Renal pelvis (tissue), 12 donors: ENCODE measurements at places on chromosomes 13 and 19. TPM values are rescaled to one million over a fixed set of nuclear protein-coding genes. Genes with fewer than 3 reads are reported as not detected.

- peak; percentile 82 for DNase-seq
Measured at GRCh38 chr13:30673669-30674521, 56.2 kb downstream of the USPL1 start.

- no peak for DNase-seq
Measured at GRCh38 chr13:42394711-42395085, 122.7 kb downstream of the AKAP11 start.

DNA sequence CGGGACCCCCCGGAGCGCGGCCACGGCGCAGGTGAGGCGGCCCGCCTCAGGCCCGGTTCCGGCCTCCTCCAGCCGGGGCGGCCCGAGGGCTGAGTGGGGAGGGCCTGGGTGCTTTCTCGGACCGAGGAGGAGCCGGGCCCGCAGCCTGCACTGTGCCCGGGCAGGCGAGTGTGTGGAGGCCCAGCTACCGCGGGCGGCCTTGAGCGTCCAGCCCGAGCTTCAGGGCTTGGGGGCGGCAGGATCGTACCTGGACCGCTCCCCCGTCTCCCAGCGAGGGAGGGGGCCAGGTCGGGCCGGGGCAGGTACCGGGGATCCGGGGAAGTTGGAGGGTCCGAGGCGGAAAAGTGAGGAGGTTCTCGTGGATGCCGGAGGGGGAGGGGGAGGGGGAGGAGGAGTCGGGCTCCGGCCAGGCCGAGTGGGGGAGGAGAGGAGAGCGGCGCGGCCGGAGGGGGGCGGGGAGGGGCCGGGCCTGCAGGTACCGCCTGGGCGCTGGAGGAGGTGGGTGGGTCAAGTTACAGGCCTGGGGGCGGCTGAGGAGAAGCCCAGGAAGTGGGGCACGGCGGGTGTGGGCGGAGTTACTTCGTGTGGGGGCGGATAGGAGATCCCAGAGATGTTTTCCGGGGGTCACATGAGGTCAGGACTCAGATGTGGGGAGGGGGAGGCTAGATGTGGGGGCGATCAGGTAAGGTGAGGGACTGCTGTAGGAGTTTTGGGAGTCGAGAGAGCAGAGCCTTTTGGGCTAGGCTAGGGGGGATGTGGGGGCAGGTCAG is 545 bp downstream of the NACC1 start:
- DNase-seq, result peak; percentile 75

DNA sequence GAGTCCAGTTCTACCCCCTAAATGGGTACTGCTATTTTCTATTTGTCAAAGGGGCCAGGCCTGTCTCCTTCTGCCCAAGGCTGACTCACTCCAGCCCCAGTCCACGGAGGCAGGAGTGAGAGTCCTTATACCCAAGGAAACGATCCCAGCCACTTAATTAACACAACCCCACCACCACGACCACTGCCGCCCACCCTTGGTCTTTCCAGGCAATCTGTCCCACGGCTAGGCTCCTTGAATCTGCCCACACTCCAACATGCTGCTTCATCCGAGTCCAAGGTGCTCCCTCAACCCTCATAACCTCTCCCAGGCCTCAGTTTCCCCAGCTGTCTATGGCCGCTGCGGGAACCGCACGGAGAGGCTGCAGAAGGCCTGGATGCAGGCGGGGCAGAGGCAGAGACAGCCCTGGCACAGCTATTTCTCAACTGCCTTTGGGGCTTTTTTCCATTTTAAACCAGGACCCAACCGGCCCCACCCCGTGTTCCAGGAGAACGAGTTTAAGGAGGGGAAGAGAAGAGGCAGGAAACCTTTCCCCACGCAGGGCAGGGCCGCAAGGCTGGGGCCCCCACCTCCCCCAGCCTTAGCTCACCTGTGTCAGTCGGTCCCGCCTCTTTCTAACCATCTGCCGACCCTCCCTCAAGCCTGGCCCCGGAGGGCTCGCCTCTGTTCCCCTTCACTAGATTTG is 746 bp downstream of the RAB3D start:
- DNase-seq, result no peak

- no peak for DNase-seq
Measured at GRCh38 chr13:33537026-33537425, 251.5 kb upstream of the STARD13 start.

- no peak for DNase-seq
Measured at GRCh38 chr13:50229960-50230661, 214.9 kb downstream of the KCNRG start.

DNA sequence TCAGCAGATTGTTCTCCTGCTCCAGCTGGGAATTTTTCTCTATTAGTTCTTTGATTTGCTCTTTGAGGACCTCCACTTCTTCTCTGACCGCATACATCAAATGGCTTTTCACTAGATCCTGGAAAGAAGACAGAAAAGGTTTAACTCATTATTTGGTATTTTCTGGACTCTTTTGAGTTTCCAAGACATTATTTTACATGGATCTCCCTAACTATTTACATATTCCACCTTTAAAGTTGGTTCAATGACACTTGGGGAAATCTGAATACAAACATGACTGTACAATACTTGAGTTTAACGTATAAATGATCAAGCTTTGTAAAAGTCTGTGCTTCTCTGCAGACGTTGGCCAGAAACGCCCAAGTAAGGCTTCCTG is 61.1 kb downstream of the SERP2 start:
- DNase-seq, result no peak

GRCh38 chr19:52206481-52206880 is 16.6 kb downstream of the PPP2R1A start:
- DNase-seq, result no peak

DNA sequence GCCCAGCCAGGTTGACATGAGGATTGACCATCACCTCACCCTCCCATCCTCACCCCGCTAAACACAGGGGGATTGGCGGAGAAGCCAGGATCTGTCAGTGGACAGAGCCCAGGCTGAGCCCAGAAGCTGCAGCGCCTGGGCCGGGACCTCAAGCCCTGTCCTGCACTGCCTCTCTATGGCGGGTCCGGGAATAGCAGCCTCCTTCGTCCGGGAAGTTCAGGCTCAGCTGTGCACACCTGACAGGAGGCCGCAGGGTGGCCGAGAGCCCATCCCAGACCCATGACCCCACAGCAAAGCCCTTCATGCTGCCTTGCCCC is 67.8 kb downstream of the SPACA7 start:
- DNase-seq, result peak; percentile 65

DNA sequence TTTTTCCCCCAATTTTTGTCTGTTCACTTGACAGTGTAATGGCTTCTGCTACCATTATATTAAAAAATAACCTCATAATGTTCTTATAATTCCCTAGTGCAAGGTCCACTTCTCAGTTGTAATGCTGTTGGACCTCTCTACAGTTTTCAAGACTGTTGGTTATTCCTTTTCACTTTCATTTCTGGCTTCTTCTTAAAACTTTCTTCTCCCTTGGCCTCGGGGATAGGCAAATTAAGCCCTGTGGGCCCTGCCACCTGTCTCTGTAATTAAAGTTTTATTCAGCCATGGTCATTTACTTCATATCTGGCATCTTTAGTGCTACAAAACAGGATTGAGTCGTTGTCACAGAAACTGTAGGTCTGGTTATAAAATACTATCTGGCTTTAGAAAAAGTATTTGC is 313.5 kb downstream of the KLF12 start:
- no peak for DNase-seq

- peak; percentile 93 for DNase-seq
Measured at GRCh38 chr19:18364826-18365528, 21.0 kb upstream of the GDF15 start.

DNA sequence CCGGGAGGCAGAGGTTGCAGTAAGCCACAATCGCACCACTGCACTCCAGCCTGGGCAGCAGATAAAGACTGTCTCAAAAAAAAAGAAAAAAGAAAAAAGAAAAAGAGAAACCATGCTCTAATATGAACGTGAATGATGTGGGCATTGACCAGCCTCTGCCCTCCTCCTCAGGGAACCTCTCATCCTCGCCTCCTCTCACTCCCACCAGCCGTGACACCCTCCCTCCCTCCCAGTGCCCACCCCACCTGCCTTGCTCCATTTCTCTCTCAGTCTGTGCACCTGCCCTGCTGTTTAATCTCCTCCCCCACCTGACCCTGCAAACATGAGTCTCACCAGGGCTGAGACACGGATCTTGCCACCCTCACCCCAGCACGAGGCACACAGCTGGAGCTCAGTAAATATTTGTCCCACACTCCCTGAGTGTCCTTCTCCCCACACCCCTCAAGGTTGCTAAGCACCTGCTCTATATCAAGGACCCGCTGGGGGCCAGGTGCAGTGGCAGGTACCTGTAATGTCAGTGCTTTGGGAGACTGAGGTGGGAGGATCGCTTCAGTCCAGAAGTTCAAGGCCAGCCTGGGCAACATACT is 7.5 kb upstream of the BCAT2 start:
- DNase-seq, result no peak

GRCh38 chr13:102978168-102978567 is 88.0 kb downstream of the SLC10A2 start:
- no peak for DNase-seq

- no peak for DNase-seq
Measured at GRCh38 chr13:109576331-109576813, 210.0 kb downstream of the IRS2 start.

GRCh38 chr19:4495471-4495870 is 22.8 kb downstream of the PLIN4 start:
- DNase-seq, result no peak

- no peak for DNase-seq
Measured at GRCh38 chr13:66313413-66313812, 916.7 kb downstream of the PCDH9 start.

- no peak for DNase-seq
Measured at GRCh38 chr13:26600343-26600742, 42.9 kb downstream of the WASF3 start.

GRCh38 chr19:39053276-39054090 is 21.1 kb upstream of the FBXO27 start:
- DNase-seq, result no peak

GRCh38 chr13:65911546-65912193 is 1318.5 kb downstream of the PCDH9 start:
- no peak for DNase-seq

- DNase-seq, result no peak
Measured at GRCh38 chr19:10835089-10835753, 791 bp downstream of the TMED1 start.

DNA sequence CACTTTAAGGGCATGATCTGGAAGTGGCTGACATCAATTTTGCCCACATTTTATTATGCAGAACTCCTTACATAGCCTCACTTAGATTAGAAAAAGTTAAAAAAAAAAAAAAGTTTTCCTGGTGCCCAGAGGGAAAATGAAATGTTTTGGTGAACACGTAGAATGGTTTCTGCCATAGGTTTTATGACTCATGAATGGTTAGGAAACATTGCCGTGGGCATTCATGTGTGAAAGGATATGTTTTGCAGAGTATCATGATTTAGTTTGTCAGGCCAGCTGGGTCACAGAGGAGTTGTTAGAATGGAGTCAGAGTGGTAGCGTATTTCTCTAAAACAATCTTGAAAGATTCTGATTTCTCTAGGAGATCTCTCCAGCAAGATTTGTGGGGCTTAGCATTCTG is 133.8 kb downstream of the MRPL57 start:
- no peak for DNase-seq

DNA sequence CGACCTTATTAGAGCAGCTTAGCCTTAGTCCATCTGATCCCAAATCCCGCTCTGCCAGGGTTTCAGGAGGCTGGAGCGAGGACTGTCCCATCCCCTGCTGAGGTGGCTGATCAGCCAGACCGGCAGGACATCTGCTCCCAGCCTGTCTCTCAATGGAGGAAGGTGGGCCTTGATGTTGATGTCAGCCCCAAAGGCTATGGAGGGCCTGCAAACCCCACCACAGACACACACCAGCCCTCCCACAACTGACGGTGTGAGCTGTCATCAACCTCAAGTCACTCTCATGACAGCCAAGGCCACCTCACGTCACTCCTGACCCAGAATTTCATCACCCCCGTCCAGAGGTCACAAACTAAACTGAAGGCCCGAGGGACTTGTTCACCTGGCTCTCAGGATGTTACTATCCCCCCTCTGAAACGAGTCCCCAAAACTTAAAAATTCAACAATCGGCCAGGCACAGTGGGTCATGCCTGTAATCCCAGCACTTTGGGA is 25.5 kb downstream of the RHPN2 start:
- DNase-seq, result no peak

DNA sequence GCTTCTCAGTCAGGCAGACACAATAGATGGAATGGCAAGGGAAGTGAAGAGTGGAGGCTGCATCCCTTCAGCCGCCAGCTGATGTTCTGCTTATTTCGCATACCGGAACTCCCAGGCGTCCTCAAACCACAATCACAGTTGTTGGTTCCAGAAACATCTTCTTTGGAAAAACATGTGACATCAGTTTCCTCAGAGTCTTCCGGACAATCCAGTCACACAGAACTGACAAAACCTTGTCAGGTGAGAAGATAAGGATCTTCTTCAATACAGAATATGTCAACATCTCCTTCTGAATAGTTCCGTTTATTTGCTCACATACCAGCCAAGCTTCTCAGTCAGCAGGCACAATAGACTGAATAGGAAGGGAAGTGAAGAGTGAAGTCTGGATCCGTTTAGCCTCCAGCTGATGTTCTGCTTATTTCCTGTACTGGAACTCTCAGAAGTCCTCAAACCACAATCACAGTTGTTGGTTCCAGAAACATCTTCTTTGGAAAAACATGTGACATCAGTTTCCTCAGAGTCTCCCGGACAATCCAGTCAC is 45.1 kb upstream of the CEACAM21 start:
- no peak for DNase-seq

DNA sequence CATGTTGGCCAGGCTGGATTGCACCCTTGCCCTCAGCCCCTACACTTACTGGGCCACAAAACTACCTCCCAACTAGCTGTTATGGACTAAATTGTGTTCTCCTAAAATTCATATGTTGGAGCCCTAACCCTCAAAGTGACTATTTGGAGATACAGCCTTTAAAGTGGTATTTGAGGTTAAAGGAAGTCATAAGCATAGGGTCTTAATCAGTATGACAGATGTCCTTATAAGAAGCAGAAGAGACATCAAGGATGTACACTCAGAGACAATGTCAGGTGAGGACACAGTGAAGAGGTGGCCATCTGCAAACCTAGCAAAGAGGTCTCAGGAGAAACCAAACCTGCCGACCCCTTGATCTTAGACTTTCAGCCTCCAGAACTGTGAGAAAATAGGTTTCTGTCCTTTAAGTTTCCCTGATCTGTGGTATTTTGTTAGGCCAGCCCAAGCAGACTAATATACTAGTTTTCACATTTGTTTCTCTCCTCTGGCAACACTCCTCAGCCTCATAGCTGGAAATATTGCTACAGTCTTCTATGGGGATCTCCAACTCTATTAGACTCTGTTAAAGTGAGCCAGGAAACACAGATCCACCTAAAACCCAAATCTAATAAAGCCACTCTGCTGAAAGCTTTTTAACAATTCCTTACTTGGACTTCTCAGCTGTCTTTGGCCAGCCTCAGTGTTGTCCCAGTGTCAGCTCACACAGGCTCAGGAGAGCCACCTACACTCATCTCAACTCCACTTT is 256.5 kb downstream of the TBC1D4 start:
- DNase-seq, result no peak

GRCh38 chr13:52695856-52696255 is 43.2 kb downstream of the SUGT1 start:
- DNase-seq, result no peak

The HSPB6 gene
- 34.1 TPM for polyA plus RNA-seq

The LYPD5 gene
- polyA plus RNA-seq, result 0.55 TPM

The ICAM4 gene
- 0.62 TPM for polyA plus RNA-seq

The MISP3 gene
- polyA plus RNA-seq, result 8.7 TPM

The NTN5 gene
- polyA plus RNA-seq, result 0.91 TPM

The ZNF675 gene
- 14.1 TPM for polyA plus RNA-seq

The ZNF208 gene
- polyA plus RNA-seq, result 5.5 TPM

The NLRP5 gene
- polyA plus RNA-seq, result not detected

The DIS3 gene
- polyA plus RNA-seq, result 33.7 TPM

The ADGRE3 gene
- polyA plus RNA-seq, result not detected

The ZNF554 gene
- polyA plus RNA-seq, result 8.1 TPM
